ENCODE measurements at places on chromosomes 7 and 10. TPM values are rescaled to one million over a fixed set of nuclear protein-coding genes. Genes with fewer than 3 reads are reported as not detected.

GRCh38 chr10:112465299-112465883 lies 18.4 kb downstream of the VTI1A start:
- DNase-seq: no peak
- H3K4me1 ChIP-seq: no peaks in the 10 kb centered on the region
- H3K36me3 ChIP-seq: peaks cover 5% of the 10 kb centered on the region
- H3K4me3 ChIP-seq: no peak overlapping the region
- no peaks in the 10 kb centered on the region for H3K27me3 ChIP-seq

DNA sequence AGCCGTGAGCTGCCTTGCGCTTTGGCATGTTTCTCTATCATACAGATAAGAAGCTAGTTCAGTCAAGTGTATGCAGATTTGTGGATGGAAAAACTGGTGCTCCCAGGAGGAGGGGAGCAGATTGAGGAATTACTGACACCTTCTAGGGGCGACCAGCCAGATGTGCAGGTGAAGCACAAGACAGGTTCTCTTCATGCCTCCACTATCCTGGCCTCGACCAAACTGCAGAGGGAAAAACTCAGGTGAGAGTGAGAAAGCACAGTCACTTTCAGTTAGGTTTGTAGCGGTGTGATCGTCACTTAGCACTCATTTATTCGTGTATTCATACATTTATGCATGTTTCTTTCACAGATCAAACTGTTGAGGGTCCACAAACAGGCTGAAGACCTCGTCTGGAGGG lies 600 bp upstream of the DBNL start:
- H3K27ac ChIP-seq: peak overlapping the region; percentile 76
- peaks cover 3% of the 10 kb centered on the region for H3K36me3 ChIP-seq
- no peaks in the 10 kb centered on the region for H3K27me3 ChIP-seq
- H3K4me1 ChIP-seq: peaks cover 27% of the 10 kb centered on the region
- H3K4me3 ChIP-seq: peak overlapping the region; percentile 95
- DNase-seq: no peak

- H3K4me3 ChIP-seq: no peak overlapping the region
- H3K36me3 ChIP-seq: no peaks in the 10 kb centered on the region
- no peaks in the 10 kb centered on the region for H3K4me1 ChIP-seq
Observed at GRCh38 chr7:11681461-11681860, 150.5 kb downstream of the THSD7A start.

DNA sequence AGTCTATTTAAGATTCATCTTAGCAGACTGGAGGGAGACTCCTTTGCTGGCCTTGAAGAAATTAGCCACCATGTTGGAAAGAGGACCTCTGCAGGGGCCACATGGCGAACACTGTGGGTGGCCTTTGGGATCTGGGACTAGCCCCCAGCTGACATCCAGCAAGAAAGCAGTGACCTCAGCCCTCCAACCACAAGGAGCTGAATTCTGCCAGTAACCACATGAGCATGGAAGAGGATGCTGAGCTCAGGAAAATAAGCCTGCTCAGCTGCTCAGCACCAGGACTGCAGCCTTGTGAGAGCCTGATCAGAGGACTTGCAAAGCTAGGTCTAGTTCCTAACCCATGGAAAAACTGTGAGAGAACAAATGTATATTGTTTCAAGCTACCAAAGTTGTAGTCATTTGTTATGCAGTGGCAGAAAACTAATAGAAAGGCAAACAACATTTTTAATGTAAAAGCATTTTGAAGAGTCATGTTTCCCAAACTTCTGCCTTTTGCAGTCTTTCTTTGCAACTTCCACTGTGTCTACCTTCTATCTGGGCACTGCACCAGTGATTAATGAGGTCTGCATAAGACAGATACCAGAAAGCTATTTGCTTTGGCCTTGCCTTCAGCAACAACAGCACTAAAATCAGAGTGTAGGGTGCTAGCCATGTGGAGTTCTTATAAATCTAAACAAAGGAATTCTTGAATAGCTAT lies 183.7 kb downstream of the FGFR2 start:
- no peak overlapping the region for H3K27ac ChIP-seq
- H3K4me1 ChIP-seq: no peaks in the 10 kb centered on the region
- H3K27me3 ChIP-seq: peaks cover 6% of the 10 kb centered on the region
- DNase-seq: no peak
- H3K4me3 ChIP-seq: no peak overlapping the region

- H3K4me1 ChIP-seq: no peaks in the 10 kb centered on the region
- H3K4me3 ChIP-seq: no peak overlapping the region
Observed at GRCh38 chr7:3436112-3436511, 135.1 kb downstream of the SDK1 start.

- H3K4me3 ChIP-seq: no peak overlapping the region
- no peak for DNase-seq
- no peaks in the 10 kb centered on the region for H3K27me3 ChIP-seq
- no peaks in the 10 kb centered on the region for H3K36me3 ChIP-seq
Observed at GRCh38 chr10:86062647-86063145, 303.9 kb downstream of the GRID1 start.

- no peak overlapping the region for H3K4me3 ChIP-seq
- H3K4me1 ChIP-seq: no peaks in the 10 kb centered on the region
- H3K27ac ChIP-seq: no peak overlapping the region
- H3K36me3 ChIP-seq: no peaks in the 10 kb centered on the region
- DNase-seq: no peak
- H3K27me3 ChIP-seq: no peaks in the 10 kb centered on the region
Observed at GRCh38 chr7:106326594-106327537, 42.1 kb upstream of the NAMPT start.

Gene SLC35G1
- total RNA-seq: 5.3 TPM

Gene MINDY3
- 29.0 TPM for total RNA-seq

Gene SPDYE5
- total RNA-seq: not detected

GRCh38 chr7:87507446-87507845 lies 32.0 kb upstream of the ABCB4 start:
- no peak for DNase-seq
- H3K4me3 ChIP-seq: no peak overlapping the region
- peaks cover 21% of the 10 kb centered on the region for H3K36me3 ChIP-seq
- no peaks in the 10 kb centered on the region for H3K27me3 ChIP-seq
- no peaks in the 10 kb centered on the region for H3K4me1 ChIP-seq
- no peak overlapping the region for H3K27ac ChIP-seq

DNA sequence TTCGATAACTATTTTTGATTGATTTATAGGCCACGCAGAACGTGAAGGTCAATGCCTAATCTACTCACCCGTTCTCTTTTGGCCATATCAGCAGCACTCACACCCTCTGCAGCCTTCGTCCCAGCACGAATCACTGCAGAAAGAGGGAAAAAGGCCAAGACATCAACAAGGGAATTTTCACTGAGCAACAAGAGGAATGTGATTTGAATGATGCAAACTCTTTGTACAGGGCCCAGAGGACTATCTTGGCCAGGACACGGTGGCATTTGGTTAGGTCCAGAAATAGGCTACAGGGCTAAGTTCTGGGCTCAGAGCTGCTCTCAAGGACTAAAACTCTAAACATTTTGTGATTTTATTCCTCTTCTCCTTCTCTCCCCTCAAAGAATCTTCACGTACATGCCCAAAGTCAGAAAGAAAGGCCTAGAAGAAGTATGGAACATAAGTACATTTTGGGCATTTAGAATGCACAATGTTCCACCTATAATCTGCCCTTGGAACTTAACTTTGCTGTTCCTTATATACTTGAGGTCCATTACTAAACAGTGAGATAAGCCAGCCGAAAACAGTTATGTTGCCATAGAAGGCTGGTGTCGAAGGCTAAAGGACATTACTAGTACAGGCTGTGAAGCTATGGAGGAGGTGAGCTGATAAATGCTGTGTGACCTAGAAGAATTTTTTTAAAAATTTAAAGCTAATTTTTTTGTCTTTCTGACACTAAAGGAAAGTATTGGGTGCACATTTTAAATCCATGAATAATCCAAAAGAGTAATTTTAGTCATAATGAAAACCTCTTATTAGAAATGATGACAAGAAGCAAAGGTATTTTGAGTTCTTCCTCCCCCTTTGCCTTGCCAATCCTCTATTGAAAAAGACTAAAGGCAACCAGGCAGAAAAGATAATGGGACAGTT lies 20.0 kb downstream of the RBM28 start:
- DNase-seq: no peak
- peaks cover 54% of the 10 kb centered on the region for H3K36me3 ChIP-seq
- no peaks in the 10 kb centered on the region for H3K27me3 ChIP-seq
- H3K4me3 ChIP-seq: no peak overlapping the region
- H3K27ac ChIP-seq: no peak overlapping the region

Gene RBP3
- not detected for total RNA-seq

Gene PRLHR
- not detected for total RNA-seq

- H3K36me3 ChIP-seq: no peaks in the 10 kb centered on the region
- no peaks in the 10 kb centered on the region for H3K27me3 ChIP-seq
- peak overlapping the region; percentile 18 for H3K4me3 ChIP-seq
Observed at GRCh38 chr7:128939861-128940410, 2.2 kb downstream of the IRF5 start.

Data from T-cell (primary cell).